Activated naive CD4-positive, alpha-beta T cell treated with anti-CD3 and anti-CD28 coated beads for 36 hours (primary cell): ENCODE measurements at places on chromosomes 11 and 22.

GRCh38 chr11:27600656-27601055 is 94.1 kb upstream of the LIN7C start:
- DNase-seq: no peak

- DNase-seq: no peak
Measured at GRCh38 chr22:35564975-35565867, 24.6 kb downstream of the RASD2 start.

DNA sequence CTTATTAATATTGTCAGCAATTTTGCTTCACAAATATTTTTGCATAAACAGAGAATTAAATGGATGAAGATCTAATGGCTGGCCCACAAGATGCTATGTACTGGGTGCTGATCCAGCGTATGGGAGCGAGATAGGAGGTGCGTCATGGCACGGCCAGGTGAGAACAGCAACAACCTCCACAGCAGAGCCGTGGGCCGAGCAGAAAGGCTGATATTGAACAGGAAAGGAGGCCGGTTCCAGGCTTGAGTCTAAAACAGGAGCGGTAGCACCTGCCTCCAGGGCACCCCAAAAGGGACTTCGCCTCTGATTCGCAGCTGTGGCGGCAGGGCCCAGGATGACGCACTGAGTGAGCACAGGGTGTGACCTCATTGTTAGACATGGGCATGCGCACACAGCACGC is 1502.1 kb downstream of the TBC1D22A start:
- no peak for DNase-seq

GRCh38 chr11:69232821-69233743 is 60.9 kb upstream of the MYEOV start:
- no peak for DNase-seq
